ENCODE measurements at places on chromosomes 16 and 17.

DNA sequence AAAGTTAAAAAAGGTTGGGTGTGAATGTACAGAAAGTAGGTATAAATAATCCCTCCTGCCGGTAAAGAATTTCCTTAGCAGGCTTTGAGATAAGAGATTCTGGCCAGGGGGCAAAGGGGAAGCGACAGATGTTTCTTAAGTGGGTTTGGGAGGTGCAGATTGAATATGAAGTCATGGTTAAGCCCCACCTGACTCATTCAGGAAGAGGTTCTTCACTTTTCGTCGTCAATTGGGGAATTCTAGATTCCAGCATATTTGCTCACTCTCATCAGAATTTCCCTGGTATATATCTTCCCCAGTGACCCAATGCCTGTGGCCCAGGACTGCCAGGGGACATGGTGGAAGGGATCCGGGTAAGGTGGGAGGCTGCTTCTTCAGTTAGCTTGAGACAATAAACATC, 127.8 kb downstream of the CPPED1 start:
- DNase-seq: no peak

DNA sequence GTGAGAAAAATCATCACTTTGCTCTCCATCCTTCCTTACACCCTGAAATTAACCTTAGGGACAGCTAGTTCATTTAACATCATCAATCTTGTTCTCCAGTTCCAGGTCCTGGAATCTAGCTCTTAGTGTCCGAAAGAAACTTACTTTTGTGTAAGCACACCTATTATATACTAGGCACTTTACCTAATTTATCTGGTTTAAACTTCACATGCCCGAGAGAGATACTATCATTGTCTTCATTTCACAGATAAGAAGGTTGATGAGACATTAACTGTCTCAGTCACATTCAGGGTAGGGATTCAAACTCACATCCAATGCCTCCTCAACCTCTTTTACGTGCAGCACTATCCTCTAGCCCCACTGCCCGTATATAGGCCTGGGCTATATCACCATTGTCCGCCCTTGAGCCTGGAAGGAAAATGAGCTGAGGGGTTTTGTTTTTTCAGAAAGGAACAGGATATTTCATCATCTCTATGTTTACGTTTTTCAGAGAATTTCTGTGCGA, 501 bp upstream of the AP2B1 start:
- no peak for DNase-seq

DNA sequence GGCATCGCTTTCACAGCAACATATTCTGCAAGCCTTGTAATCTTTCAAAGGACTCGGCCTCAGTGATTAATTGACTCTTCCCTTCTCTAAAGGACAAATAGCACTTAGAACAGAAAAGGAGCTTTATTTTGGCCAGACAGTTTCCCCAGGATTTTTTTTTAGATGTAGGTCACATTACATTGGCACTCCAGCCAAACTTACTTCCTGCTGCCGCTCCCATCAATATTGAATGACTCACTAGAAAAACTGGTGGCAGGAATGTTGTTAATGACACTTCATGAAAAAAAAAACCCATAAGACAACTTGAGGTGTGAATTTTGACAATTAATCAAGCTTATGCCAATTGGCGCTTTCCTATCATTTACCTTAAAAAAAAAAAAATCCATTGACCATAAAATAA, 432.6 kb downstream of the TOX3 start:
- no peak for DNase-seq

DNA sequence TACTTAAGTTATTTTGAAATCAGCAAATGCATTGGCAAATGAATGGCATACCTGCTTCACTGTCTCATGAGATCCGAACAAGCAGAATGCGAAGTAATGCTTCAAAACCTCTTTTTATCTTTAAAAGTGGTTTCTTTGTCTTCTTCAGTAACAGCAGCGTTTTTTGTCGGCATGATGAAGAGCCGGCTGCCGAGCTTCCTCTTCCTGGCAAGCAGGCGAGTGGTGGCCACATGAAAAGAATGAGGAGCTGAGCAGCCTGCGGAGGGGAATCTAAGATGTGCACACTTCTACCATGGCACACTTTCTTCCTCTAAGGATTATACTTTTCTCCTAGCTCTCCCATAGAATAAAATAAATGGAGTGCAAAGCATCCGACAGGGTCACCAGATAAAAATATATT, 42.4 kb upstream of the AKTIP start:
- no peak for DNase-seq

GRCh38 chr17:2337544-2338314, 428 bp downstream of the SGSM2 start:
- DNase-seq: no peak

DNA sequence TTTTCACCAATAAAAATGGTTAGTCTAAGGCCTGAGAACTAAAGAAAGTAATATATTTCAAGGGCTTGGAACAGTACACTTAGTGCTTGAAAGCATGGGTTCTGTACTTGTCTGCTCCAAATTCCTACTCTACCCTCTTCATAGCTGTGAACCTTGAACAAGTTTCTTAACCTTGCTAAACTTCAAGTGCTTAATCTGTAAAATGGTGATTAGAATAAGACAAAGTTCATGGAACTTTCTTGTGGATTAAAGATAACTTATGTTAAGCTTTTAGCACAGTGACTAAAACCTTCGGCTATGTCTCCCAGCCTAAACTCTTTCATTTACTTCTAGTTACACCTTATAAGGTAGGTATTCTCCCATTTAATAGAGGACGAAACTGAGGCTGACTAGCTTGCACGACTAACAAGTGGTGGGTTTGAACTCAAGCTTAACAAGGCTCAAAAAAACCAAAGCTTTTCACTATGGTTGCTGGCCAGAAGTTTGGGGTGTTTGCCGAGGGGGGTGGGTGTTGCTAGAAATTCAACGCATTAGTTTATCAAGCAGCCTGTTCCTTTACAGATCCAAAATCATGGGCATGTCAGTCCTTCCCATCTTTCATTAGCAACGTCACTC, 28.8 kb downstream of the CDRT4 start:
- no peak for DNase-seq

DNA sequence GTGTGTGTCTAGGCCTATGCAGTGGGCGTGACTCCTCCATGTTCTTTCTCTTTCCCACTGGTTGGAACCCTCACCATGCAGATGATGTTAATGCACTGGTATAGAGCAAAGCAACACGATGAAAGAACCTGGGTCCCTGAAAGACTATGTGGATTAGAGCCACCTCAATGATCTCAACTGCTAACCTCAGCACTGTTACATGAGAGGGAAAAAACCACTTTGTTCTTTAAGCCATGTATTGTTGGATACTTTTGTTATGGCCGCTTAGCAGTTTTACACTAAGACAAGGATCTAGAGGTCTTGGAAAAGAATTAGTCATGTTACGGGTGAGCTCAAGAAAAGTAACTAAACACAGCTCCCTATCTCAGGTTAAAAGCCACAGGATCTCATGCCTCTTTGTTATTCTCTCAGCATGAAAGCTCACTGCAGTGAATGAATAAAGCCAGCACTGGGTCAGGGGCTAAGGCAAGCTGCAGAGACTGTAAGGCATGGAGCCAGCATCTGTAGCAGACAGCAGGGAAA, 56.6 kb upstream of the RBBP6 start:
- no peak for DNase-seq

GRCh38 chr17:20095336-20096080, 86.3 kb downstream of the SPECC1 start:
- no peak for DNase-seq

DNA sequence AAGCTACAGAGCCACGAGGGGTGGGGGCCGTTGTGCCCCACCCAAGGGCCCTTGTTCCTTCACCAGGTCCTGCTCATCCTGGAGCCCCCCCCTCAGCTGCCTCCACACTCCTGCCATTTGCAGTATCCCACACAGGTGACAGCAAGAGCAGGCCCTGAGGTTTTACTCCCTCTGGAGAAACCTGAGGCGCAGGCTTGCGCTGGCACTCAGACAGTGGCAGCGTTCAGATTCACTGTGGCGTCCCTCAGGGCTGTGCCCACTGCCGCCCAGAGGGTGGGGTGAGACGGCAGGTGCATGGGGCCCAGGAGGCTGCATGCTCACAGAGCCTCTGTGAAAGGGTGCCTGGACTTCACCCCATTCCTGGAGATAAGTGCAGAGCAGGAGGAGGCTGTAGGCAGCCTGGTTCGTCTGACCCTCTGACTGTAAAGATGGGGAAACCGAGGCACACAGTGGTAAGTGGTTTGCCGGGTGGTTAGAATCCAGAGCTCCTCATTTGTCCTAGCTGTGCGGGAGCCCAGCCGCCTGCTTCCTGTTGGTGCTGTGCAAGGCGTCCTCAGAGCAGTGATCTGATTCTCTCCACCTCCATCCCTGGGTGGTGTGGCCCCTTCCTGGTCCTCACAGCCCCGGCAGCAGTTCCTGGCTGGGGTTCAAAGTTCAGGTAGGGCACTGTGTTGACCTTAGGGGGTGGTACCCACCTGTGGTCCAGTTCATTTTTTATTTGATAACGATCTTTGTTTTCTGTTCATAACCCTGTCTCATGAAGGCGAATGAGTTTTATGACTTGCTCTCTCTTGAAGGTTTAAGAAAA, 1.6 kb downstream of the SPIRE2 start:
- DNase-seq: no peak

DNA sequence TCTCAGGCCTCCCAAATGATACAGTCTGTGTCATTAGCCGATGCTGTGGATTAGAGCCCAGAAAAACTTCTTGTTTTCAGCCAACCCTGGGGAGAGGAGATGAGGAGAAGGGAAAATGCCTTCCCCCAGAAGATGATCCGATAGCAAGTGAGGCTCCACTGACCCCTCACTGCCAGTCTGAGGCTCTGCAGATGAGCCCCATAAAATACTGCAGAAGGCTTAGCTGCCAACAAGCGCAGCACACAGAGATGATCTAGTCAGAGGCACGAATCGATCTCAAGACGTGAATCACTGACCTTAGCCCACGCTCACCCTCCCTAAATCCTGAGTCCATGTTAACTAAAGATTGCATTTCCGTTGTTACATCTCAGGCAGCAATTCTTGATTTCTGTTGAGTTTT, 31.5 kb downstream of the SALL1 start:
- no peak for DNase-seq

- DNase-seq: no peak
These were observed 132.4 kb downstream of the MAF start for GRCh38 chr16:79468121-79468552.

DNA sequence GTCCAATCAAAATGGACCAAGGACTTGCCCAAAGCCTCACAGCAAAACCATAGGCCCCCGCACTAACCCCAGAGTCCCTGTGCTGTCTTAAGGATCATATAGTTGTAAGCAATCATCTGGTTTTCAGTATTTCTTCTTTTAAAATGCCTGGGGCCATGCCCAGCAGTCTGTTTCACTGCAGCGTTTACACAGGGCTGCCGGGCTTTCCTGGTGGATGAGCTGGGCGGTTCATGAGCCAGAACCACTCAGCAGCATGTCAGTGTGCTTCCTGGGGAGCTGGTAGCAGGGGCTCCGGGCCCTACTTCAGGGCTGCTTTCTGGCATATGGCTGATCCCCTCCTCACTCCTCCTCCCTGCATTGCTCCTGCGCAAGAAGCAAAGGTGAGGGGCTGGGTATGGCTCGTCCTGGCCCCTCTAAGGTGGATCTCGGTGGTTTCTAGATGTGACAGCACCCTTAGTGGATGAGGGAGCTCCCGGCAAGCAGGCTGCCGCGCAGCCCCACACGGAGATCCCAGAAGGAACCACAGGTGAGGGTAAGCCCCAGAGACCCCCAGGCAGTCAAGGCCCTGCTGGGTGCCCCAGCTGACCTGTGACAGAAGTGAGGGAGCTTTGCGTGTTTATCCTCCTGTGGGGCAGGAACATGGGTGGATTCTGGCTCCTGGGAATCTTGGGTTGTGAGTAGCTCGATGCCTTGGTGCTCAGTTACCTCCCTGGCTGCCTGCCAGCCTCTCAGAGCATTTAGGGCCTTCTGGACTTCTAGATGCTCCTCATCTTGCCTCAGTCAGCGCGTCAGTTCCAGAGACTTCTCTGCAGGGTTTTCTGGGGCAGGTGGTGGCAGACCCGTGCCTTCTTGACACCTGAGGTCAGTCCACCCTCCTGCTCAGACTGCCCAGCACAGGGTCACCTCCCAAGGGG, 24.8 kb upstream of the STH start:
- no peak for DNase-seq

DNA sequence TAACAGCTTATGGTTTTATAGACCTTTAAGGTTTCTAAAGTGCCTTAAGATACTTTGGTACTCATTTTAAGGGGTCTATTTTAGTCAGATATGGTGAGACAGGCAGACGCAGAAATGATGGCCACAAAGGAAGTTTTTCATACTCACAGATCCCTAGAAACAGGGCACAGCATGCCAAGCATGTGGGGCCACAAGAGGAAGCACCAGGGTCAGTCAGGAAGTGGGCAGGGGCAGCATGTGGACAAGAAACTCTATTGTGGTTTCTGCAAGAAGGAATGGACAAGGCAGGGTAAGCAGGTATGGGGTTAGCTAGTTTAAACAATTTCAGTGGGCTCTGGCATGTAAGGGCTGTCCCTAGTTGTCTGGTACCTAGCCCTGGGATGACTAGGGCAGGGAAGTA, 8.5 kb downstream of the EFCAB3 start:
- DNase-seq: no peak

DNA sequence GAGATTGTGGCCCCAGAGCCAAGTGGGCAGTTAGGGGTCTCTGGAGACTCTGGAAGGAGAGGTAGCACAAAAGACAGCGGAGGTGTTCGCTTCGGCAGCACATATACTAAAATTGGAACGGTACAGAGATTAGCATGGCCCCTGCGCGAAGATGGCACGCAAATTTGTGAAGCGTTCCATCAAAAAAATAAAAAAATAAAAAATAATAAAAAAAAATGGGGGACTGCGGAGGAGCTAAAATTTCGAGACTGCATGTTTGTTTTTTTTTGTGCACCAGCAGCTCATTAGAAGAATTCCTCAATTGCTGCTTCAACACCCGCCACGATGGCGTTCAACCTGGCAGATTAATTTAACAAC, 39.1 kb downstream of the IGF2BP1 start:
- DNase-seq: no peak

- no peak for DNase-seq
These were observed 70.2 kb downstream of the GRIN2A start for GRCh38 chr16:10112021-10112420.

DNA sequence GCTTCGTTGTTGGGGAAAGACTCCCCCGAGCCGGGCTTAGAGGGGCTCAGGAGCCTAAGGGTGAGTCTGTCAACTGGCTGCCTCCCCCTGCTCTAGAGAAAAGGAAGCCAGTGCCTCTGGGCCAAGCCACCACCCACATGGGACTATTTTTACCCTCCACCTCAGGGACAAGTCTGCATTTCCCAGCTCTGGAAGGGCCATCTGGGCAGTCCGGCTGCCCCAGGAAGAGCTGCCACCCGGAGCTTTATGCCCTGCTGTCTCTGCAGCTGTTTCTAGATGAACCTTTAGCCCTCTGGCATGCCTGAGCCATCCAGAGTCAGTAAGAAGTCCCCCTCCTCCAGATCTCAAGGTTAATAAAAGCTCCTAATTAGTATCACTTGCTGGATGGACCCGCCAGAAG, 5.3 kb upstream of the RPRML start:
- no peak for DNase-seq

- DNase-seq: no peak
These were observed 32.4 kb downstream of the TMEM235 start for GRCh38 chr17:78263736-78264340.

- no peak for DNase-seq
These were observed 8.1 kb downstream of the SERPINF1 start for GRCh38 chr17:1769822-1770477.

Data from stimulated activated CD8-positive, alpha-beta memory T cell treated with anti-CD3 and anti-CD28 coated beads, Interleukin-7, amount 100 ng/mL, for 1 hour (primary cell).